ENCODE measurements at places on chromosomes 11 and 22.
A peak's percentile ranks its signal among the peaks of the same experiment; 100 is the strongest.

DNA sequence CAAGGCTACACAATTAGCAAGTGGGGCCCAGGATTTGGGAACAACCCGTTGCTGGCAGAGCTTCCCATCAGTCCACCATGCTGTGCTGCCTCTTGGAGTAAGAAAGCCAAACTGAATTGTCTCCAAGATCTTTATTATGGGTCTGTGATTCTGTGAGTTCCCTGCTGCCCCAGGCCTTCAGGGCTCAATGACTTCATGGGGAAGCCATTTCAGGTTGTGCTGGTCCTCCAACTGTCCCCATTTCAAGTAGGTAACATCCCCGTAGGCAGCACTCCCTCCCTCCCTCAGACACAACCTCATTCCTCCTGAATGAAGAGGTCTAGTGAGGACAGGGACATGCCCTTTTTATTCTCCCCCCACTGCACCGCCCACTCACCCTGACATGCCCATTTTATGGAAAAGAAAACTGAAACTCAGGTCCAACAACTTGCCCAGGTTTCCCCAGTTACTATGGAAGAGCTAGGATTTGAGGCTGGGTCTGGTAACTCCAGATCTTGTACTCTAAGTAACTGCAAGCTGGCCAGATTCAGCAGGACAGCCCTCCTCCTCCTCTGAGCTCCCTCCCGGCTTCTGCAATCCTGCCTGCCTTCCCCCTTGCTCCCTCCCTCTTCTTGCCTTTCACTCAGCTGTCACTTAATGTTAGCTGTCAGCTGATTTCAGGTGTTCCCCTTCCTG, 8.2 kb upstream of the YWHAH start:
- no peak for DNase-seq

- no peak for DNase-seq
Observed at GRCh38 chr11:70825893-70826540, 426.4 kb downstream of the SHANK2 start.

GRCh38 chr22:45744442-45744841, 72.8 kb downstream of the ATXN10 start:
- DNase-seq, result no peak

DNA sequence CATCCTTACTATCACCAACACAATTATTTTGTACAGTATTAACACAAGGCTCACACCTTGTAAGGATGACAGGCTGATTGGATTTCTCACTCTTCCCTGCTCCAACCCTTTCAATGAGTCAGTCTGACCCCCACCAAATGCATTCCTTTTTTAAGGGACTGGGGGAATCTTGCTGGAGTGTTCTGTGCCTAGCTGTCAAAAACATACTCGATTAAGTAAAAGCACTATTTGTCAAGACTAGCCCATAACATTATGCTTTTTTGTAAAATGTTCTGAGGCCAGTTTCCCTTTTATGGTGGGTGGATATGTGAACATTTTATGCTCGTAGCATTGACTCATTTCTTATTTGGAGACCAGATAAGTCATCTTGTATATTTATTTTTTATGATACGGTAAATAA, 87.2 kb downstream of the PDHX start:
- no peak for DNase-seq

DNA sequence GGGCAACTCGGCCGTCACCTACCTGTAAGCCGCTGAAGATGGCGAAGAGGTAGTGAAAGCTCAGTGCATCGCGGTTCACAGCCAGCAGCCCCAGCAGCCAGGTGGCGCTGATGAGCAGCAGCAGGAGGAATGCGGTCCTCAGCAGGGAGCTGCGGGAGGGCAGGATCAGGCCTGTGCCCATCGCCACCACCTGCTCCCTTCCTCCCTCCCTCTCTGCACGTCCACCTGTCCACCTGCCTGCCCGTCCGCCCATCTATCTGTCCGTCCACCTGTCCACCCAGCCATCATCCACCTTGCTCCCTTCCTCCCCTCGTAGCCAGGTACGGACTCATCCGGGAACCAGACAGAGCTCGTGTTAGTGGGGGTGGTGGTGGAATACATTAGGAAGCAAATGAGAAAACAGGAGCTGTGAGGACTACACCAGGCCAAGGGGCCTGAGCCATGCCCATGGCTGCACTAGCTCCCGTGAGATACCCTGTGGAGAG, 32.2 kb downstream of the TRMU start:
- DNase-seq, result peak; percentile 76

DNA sequence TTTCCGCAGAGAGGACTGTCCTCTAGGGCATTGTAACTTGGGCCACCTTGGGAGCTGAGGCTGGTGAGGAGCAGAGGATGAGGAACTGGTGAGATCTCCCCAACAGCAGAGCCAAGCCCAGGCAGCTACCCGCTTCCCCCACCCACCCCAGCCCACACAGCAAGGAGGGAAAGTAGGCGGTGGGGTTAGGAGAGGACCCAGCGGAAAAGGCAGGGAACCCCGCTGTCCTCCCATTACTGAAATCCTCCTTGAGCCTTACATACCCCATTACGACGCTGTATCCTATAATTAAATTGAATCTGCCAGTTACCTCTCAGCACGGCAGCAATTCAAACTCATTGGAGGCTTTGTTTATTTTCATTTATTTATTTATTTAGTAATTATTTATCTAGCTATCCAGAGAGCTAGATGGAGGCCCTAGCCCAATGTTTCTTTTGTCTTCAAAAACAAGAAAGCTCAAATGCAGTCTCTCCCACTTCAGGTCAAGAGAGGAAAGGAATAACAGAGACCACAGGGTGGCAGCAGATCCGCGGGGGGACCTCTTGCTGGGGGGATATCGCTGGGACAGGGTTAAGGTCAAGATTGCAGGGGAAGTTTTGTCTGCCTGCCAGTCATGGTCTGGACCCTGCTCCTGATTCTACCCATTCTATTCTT, 218.0 kb downstream of the ST3GAL4 start:
- no peak for DNase-seq

GRCh38 chr22:42548597-42549330, 5.0 kb upstream of the SERHL2 start:
- no peak for DNase-seq

- no peak for DNase-seq
Observed at GRCh38 chr11:79087238-79087960, 353.4 kb downstream of the TENM4 start.

- no peak for DNase-seq
Observed at GRCh38 chr22:49594078-49594477, 233.6 kb downstream of the BRD1 start.

GRCh38 chr22:47139790-47140119, 377.3 kb downstream of the TBC1D22A start:
- no peak for DNase-seq

GRCh38 chr11:11845071-11845470, 3.3 kb downstream of the USP47 start:
- DNase-seq, result no peak

- no peak for DNase-seq
Observed at GRCh38 chr11:132208477-132209055, 838.2 kb downstream of the NTM start.

DNA sequence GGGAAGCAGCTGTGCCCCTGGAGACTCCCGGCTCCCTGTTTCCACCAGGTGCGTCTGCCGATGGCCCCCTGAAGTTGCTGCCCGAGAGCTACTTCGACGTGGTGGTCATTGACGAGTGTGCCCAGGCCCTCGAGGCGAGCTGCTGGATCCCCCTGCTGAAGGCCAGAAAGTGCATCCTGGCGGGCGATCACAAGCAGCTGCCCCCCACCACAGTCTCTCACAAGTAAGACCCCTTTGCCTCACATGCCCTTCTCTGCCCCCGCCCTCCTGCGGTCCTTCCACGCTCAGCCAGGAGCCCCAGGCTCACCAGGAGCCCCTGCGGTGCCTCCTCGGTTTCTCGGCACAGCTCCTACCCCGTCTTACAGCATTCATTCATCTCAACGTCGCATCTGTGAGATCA, 25.4 kb downstream of the IGHMBP2 start:
- DNase-seq, result no peak

DNA sequence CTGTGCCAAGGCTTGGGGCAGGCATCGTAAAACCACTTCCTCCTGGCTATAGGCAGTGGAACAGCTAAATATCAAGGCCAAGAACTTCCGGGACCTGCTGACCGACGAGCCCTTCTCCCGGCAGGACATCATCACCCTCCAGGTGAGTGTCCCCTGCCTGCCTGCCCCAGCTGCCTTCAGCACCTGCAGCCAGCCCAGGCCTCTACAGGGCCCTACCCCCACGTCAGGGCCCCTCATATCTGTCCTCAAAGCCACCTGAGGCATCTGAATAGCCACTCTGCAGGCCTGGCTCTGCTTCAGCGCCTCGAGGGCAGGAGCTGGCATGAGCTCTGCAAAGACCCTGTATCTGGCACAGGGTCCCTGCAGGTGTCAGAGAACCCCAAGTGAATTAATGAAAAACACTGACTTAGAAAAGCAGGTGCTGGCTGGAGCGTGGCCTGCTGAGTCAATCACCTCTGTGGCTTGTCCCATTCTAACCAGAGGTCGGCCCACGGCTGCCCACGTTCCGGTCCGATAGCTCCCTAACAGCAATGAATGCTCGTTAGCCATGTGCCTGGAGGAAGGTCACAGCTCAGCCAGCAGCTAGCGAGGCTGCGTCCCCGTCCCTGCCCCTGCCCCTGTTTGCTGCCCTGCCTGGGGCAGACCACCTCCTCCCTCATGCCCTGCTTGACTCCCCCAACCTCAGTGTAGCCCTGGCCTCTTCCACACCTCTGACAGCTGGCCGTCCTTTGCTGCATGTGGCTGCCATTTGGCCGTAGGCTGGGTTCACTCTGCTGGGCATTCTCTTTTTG, 16.8 kb downstream of the PPIL2 start:
- DNase-seq, result no peak

- no peak for DNase-seq
Observed at GRCh38 chr11:125532668-125533067, 36.6 kb upstream of the FEZ1 start.

- DNase-seq, result no peak
Observed at GRCh38 chr11:107252429-107253161, 205.0 kb downstream of the CWF19L2 start.

- DNase-seq, result no peak
Observed at GRCh38 chr11:130779943-130780342, 136.3 kb downstream of the SNX19 start.

- no peak for DNase-seq
Observed at GRCh38 chr11:86678823-86679222, 6.4 kb upstream of the ME3 start.

DNA sequence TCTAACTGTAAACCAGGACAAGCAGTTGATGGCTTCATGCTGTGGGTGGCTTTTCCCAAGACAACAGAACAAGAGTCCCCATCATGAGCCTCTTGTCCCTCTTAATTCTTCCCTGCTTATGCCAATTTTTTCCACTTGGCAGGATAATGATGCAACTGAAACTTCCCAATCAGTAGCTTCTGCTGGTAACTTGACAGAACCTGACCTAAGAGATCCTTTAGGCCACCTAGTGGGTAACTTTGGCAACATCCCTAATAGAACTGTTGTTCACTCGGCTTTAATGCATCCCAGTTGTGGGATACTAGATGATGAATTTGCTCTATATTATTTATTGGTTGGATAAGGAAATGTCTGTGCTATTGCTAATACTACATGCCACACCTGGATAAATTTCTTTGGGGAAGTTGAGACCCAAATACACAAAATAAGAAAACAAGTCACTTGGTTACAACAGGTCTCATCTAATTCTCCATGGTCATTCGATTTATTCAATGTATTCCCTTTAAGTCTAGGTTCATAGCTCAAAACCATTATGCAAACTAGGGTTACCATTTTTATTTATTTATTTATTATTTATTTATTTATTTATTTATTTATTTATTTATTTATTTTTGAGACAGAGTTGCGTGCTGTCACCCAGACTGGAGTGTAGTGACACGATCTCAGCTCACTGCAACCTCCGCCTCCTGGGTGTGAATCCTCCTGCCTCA, 41.4 kb upstream of the NFAM1 start:
- DNase-seq, result no peak

GRCh38 chr22:40641269-40641668, 4.8 kb upstream of the MRTFA start:
- DNase-seq, result no peak

- DNase-seq, result peak; percentile 81
Observed at GRCh38 chr22:41301085-41302020, at the start of gene ZC3H7B. TSS of gene ZC3H7B (plus strand) at chr22:41301525. CDS start at chr22:41320661, 19,136 bp downstream.

- DNase-seq, result no peak
Observed at GRCh38 chr22:33891992-33892391, 28.3 kb downstream of the LARGE1 start.

DNA sequence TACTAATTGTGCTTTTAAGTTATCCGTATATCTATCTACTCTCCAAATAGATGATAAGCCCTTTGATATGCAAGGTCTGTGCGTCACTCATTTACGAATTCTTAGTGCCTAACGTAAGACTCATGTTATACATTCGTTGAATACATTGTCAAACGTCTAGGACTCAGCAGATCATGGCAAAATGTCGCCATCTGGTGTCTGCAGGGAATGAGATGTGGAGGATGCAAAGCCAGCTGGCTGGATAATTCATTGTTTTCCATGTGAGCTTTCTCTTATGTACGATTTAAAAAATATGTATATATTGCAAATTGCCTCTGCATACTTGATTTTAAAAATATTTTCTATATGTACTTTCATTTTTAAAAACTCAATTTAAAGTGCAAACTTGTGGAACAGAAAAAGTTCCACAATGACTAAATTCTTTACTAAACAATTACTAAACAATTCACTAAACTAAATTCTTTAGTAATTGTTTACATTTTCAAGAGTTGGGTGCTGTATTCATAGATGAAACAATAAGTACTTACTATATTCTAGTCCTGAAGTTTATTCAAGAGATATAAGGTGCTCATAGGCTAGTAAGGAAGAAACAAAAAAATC, 33.8 kb downstream of the ZNF202 start:
- peak; percentile 44 for DNase-seq

DNA sequence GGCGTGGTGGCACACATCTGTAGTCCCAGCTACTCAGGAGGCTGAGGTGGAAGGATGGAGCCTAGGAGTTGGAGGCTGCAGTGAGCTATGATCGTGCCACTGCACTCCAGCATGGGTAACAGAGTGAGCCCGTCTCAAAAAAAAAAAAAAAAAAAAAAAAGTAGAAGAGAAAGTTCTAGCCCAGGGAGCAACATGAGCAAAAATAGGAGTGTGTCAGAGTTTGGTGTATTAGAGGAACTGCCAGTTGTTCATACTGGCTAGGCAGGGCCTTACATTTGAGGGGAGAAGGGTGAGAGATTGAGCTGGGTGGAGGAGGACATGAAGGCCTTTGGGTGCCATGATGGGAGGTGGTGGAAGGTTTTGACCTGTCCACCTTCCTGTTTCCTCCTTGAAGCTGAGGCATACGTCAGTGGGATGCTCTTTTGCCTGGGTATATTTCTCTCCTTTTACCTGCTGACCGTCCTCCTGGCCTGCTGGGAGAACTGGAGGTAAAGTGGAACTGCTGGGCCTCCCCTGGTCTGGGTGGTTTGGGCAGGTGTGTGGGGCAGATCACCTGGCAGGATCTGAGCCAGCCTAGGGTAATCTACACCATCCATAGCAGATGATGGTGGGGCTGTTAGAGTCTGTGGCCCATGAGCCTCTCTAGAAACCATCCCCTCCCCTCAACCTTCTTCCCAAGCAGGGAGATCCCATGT, 7.3 kb downstream of the SIDT2 start:
- DNase-seq, result no peak

GRCh38 chr22:27718186-27719035, 83.1 kb downstream of the MN1 start:
- no peak for DNase-seq

- no peak for DNase-seq
Observed at GRCh38 chr11:124745835-124746620, 6.0 kb downstream of the VSIG2 start.

Data from liver (tissue), 10 donors.